Natural killer cell (primary cell): ENCODE measurements at places on chromosomes 6 and 20. TPM values are rescaled to one million over a fixed set of nuclear protein-coding genes. Genes with fewer than 3 reads are reported as not detected.

GRCh38 chr6:751765-752164 lies 58.8 kb upstream of the EXOC2 start:
- no peak for DNase-seq

GRCh38 chr6:162711376-162711775 lies 16.2 kb downstream of the PRKN start:
- DNase-seq: no peak

- DNase-seq: peak; percentile 42
These were observed 126.3 kb downstream of the CARMIL1 start for GRCh38 chr6:25405442-25405841.

DNA sequence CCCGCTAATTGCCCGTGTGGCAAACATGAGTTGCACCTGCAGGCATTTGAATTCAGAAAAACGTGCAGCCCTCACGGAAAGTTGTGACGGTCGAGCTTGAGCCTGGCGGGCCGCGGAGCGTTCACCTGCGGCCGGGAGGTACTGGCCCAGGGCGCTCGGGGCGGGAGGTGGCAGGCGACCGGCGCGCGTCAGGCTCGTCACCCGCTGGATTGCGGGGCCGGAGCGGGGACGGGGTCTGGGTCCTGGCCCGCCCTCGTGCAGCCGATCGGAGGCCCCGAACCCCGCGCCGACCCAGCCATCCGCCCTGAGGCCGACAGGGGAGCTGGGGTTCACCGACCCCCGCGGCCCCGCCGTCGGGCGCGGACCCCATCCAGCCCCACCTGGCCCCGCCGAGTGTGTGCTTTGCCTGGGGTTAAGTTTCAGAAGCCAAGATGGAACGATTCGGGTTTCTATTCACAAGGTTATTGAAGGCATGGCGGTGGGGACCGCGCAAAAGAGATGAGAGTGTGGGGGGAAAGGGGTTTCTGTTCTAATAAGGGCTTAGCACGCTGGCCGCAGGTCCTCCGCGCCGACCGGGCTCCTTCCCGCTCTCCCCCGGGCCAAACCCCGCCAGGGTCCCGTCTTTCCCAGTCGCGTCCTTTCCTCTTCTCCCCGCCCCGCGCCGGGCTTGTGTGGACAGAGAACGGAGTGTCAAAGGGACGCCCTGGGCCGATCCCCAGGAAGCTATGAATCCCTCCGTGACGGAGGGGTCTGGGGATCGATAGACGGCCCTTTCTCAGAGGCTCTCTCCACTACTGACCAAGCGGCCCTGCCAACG lies 1.6 kb upstream of the HEY2 start:
- DNase-seq: peak; percentile 55

DNA sequence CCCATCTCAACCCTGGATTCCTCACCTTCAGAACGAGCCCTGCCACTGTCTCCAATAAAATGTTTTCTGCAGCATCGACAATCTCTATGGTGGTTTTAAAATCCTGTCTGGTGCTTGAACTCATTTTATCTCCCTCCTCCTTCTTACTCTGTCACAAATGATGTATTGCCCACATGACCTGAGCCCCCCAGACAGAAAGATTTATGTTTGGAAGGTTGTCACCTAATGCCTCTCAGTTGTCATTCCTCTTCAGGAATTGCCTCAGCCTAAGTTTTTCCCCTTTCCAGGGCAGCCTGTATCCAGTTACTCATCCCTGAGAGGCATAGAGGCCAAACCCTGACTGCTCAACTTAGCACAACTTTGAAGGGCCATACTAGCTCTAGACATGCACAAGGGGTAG lies 9.2 kb downstream of the GPX5 start:
- DNase-seq: no peak

The CAPN11 gene
- not detected for total RNA-seq

The ARID1B gene
- 201 TPM for total RNA-seq

- no peak for DNase-seq
These were observed 65.6 kb downstream of the STMND1 start for GRCh38 chr6:17167327-17167979.

GRCh38 chr6:116060572-116061283 lies at the start of gene FRK:
TSS of gene FRK (minus strand) at chr6:116060891. CDS start at chr6:116060311, 580 bp downstream.
- DNase-seq: no peak
